ENCODE measurements at places on chromosomes 6 and 20.

GRCh38 chr20:37473249-37474000 lies 47.6 kb upstream of the NNAT start:
- no peak for DNase-seq

GRCh38 chr6:33172688-33173534 lies 19.4 kb downstream of the COL11A2 start:
- no peak for DNase-seq

- no peak for DNase-seq
Measured at GRCh38 chr20:34008477-34008876, 14.8 kb downstream of the RALY start.

- DNase-seq: peak; percentile 46
Measured at GRCh38 chr6:72619883-72620696, 1.8 kb upstream of the KCNQ5 start.

GRCh38 chr20:571754-572441 lies 28.3 kb upstream of the CSNK2A1 start:
- DNase-seq: no peak

- peak; percentile 14 for DNase-seq
Measured at GRCh38 chr6:73309785-73310502, 44.1 kb downstream of the DPPA5 start.

- DNase-seq: no peak
Measured at GRCh38 chr6:106705156-106705555, 75.8 kb downstream of the QRSL1 start.

GRCh38 chr6:16776394-16777017 lies 15.2 kb upstream of the ATXN1 start:
- no peak for DNase-seq

DNA sequence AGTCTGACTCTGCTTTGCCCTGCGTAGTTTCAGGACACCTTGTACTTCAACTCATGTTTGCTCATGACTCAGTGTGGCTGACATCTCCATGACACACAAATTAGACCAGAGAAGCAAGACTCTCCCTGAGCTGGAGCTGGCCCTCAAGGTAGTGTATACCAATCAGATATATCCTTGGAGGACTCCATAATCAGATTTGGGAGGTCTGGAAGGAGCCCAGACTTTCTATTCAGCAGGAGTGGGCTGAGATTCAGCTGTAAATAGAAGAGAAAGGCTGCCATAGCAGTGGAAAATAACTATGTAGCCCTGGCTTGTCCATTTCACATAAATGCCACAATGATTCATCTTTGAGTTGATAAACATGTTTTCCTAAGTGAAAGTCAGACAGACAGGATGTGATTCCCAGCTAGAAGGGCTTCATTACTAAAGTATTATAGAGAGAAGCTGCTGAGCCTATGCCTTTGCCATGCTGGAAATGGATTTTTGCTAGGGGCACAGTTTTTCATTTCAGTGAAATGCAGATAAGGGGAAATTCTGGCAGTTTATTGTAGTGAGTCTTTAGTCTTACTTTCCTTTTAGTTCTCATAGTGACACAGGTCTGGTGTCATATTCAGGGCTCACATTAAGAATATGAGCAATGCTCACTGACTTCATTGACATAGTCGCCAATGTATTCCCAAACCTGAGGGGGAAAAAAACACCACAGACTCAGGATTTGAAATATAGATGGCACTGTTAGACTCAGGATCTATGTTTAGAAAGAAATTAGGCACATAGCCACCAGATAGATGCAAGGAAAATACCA lies 95.3 kb downstream of the CLVS2 start:
- DNase-seq: no peak

DNA sequence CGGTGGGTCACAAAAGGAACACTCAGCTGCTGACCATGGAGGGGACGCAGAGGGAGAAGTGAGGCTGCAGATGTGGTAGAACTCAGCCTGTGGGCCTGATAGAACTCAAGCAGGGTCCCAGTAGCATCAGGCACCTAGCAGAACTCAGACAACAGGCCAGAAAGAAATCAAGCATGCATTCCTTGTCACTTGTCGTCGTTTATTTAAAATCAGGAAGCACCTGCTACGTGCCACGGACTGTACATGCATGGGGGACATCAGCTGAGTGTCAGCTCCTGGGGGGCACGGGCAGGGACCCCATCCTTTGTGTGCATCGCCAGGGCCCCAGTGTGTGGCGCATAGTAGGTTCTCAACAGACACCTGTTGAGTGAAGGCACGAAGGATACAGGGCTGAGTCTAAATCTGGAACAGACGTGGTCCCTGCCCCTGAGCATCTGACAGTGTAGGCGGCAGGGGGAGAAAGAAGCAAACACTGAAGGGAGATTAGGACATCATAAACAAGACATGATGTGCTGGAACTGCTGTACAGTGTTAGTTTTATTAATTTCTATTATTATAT lies 32.5 kb downstream of the UQCC2 start:
- DNase-seq: no peak

DNA sequence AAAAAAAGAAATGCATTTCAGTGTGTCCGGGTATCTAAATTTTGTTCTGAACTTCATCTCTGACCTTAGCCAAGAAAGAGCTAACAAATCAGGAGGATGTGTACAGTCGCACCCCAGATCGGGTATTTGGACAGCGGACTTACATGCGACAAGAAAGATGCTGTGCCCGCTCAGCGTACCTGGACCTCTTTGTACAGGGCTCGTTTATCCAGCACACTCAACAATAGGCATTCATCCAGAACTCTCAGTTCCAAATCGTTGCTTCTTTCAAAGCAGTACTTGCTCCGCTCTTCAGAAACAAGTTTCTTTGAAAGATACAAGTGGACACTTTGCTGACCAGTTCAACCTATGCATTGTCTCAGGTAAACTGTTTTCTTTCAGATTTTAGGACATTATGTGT lies 191.7 kb downstream of the LY86 start:
- no peak for DNase-seq

GRCh38 chr20:33387177-33387576 lies 14.1 kb downstream of the CDK5RAP1 start:
- DNase-seq: no peak

DNA sequence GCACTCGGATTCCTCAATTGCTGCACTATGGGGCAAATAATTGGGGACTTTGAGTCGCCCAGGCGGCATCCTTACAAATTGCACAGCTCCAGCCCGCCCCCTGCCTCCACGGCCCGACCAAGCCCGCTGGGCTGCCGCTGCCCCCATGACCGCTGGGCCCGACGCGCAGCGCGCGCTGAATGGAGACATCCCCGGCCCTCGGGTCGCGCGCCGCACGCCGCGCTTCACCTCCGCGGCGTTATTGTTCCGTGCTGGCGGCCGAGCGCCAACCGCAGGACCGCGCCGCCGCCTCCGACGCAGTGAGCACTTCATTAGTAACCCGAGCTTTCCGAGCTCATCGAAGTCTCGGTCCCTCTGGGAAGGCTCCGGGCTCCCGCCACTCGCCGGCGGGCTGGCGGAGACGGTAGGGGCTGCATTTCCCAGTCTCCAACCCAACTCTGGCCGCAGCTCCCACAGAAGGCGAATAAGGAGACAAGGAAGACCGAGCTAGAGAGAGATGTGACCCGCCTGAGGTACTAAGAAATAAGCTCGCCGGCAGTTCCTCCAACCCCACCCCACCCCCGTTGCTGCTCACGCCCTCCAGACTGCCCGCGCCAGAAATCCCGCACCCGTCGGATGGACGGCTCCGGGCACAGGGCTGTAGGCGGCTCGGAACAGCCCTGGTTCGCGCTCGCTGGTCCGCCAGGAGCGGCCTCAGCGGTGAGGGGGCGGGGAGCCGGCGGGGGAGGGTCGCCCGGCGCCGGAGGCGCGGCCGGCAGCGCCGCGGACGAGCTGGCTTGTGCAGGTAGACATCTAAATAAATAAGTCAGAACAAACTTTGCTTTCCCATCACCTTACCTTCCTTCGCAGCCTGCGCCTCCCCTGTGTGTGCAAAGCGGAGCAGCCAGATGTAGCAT lies 703 bp downstream of the EPHA7 start:
- no peak for DNase-seq

- no peak for DNase-seq
Measured at GRCh38 chr6:4977468-4977867, 26.4 kb downstream of the RPP40 start.

GRCh38 chr20:50144362-50144761 lies 9.2 kb downstream of the PEDS1 start:
- no peak for DNase-seq

GRCh38 chr20:8212286-8212685 lies 80.2 kb downstream of the PLCB1 start:
- DNase-seq: no peak

DNA sequence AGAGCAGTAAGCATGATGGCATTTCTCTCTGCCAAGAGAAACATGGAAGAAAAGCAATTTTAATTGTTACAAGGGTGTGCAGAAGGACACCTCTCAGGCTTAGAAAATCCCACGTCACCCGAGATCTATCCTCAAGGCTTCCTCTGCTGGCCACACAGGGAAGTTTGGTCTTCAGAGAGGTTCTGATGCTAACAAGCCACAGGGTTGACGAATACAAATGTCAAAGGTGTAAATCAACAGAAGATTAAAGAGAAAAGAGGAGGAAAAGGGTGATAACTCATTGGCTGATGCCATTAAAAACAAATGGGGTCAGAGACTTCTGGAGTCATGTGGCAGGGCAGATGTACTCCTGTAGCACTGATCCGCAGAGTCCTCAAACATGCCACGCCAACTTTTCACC lies 33.6 kb upstream of the SPDEF start:
- no peak for DNase-seq

- no peak for DNase-seq
Measured at GRCh38 chr6:141133346-141133745, 999.4 kb upstream of the GJE1 start.

DNA sequence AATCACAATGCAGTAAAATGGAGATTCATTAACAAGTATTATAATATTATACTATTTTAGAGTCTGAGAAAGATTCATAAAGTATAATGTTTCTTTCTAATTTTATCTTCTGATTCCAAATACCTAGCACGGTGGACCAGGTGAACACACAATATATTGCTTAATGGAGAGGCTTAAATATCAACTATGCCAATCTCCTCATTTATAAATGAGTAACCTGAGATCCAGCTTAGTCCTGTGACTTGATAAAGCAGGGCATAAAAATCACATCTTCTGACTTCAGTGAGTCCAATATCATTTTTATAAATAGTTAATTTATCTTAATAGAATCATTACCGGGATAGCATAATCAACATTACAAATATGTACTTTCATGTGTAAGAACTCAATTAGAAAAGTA lies 144.4 kb upstream of the GJE1 start:
- no peak for DNase-seq

GRCh38 chr20:9220874-9221547 lies 152.1 kb downstream of the PLCB4 start:
- DNase-seq: no peak

DNA sequence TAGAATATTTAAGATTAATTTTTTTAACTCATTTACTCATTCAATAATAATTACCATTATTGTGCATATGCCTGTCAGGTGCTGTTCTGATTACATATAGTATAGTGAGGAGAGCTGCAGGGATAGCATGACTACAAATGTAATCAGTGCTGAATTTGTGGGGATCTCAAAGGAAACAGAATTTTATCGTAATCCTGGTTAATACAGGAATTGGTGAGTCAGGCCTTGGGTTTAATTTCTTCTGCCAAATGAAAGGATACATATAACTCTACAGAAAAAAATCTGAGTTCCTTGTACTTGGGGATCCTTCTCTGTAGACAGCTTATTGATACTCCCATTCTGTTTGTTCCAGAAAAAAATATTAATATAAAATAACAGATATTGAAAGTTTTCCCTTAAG lies 297.2 kb downstream of the GJA1 start:
- DNase-seq: no peak

- no peak for DNase-seq
Measured at GRCh38 chr6:167688123-167688522, 138.6 kb upstream of the AFDN start.

- no peak for DNase-seq
Measured at GRCh38 chr6:108268845-108269244, 8.0 kb upstream of the SNX3 start.

GRCh38 chr20:38776363-38776762 lies 28.1 kb downstream of the ACTR5 start:
- no peak for DNase-seq

DNA sequence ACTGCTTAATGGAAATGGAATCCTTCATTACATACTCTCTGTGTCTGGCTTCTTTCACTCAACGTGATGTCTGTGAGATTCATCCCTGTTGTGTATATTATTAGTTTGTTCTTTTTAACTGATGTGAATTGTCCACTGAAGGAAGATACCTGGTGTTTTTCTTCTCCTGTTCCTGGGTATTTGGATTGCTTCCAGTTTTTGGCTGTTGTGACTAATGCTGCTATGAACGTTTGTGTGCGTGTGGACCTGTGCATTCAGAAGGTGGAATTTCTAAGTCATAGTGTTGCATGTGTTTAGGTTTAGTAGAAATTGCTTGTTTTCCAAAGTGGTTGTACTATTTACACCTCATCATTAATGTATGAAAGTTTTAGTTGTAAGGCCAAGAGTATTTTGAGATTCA lies 3.8 kb downstream of the TULP4 start:
- no peak for DNase-seq

DNA sequence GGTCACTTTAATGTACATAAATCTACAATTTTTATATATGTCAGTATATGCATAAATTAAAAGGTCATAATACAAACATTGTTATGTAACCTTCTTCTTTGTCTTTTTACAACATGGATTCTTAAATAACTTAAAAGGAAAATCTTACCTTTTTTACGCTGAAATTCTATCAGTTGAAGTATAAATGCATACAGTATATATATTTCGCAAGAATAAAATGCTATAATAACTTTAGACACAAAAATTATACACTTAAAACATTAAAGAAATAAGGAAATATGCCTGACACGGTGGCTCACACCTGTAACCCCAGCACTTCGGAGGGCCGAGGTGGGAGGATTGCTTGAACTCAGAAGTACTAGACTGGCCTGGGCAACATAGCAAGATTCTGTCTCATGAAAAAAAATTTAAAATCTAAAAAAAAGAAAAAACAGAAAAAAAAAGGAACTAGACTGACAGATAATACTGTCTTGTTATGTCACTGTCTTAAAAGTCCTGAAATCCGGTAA lies 109.8 kb upstream of the MAP7 start:
- no peak for DNase-seq

- no peak for DNase-seq
Measured at GRCh38 chr6:133855276-133855990, 33.5 kb upstream of the TCF21 start.

DNA sequence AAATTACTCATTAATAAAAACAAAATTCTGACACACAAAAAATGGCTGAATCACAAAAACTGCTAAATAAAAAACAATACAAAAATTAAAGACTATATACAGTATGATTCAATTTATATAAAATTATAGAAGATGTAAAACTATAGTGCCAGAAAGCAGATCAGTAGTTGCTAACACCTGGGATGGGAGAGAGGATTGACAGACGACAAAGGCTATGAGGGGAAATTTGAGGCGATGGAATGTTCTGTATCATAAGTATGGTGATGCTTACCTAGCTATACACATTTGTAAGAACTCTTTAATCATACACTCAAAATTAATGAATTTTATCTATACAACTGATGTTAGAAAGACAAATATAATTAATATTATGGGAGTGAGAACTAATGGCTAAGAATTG lies 247.9 kb upstream of the GJE1 start:
- DNase-seq: no peak
